ENCODE measurements at places on chromosomes 7 and 10.

DNA sequence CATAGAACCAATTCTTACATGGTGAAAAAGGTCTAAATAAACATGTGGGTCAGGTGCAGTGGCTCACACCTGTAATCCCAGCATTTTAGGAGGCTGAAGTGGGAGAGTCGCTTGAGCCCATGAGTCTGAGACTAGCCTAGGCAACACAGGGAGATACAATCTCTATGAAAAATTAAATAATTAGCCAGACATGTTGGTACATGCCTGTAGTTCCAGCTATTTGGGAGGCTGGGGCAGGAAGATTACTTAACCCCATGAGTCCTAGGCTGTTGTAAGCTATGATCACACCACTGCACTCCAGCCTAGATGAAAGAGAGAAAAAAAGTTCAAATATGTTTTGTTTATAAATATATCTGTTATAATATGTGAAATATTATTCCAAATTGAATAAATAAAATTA, 643.6 kb downstream of the IPMK start:
- no peak for DNase-seq

GRCh38 chr7:84009782-84010181, 184.8 kb downstream of the SEMA3A start:
- DNase-seq: no peak

DNA sequence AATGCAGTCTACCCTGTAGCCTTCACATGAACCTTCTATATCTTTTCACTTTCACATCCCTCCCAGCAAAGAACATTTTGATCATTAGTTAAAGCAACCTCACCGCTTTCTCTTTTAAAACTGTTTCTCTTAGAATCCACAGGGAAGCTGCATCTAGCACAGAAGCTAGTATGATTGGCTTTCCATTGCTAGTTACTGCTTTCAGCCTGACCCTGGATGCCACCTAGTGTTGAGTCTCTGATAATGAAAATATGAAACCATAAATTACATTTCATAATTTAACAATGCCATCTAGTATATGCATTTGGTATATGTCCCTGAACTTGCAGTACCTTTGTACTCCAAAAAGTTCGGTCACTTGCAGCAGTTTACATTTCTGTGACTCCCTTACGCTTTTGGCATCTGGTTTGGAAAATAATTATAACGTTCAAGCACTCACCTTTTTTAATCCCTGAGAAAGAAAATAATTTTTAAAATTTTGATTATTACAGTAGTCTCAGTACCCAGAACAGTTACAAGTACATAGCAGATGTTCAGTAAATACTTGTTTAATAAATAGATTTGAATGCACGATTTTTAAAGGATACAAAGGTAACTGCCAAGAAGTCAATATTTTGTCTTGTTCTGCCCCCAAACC, 22.7 kb downstream of the CISD1 start:
- DNase-seq: no peak

- no peak for DNase-seq
These were observed 1.9 kb upstream of the ZNF775 start for GRCh38 chr7:150377196-150377595.

DNA sequence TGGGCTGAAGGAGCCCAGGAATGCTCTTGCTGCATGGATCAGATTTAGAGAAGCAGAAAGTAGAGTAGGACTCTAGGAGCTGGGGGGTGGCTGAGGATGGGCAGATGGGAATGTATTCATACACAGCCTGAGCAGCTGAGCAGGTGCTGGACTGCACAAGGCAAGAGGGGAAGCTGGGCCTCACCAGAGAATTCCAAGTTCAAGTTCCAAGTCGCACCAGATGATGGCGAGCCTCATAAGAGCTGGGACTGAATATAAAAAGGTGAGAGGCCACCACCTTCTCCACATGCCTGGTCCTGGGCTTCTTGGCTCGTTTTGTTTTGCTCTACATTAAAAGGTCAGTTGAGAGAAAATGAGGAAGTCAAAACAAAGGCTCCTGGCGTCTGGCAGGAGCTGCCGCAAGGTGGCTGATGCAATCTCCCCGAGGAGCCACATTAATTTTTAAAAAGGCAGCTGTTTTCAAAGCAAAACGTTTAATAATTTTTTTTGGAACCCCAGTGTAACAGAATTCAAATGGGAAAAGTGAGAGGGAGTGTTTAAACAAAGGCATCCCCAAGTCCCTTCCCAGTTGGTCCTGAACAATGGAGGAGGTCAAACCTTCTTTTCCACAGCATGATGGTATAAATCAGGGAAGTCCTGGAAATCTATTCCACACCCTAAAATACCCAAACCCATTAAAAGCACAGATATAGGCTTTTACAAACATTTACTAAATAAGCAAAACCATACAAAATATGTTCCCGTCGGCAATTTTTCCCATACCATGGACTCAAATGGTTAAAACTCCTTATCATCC, 9.5 kb downstream of the CYREN start:
- DNase-seq: no peak

- no peak for DNase-seq
These were observed 39.4 kb downstream of the CCNJ start for GRCh38 chr10:96082748-96083147.

DNA sequence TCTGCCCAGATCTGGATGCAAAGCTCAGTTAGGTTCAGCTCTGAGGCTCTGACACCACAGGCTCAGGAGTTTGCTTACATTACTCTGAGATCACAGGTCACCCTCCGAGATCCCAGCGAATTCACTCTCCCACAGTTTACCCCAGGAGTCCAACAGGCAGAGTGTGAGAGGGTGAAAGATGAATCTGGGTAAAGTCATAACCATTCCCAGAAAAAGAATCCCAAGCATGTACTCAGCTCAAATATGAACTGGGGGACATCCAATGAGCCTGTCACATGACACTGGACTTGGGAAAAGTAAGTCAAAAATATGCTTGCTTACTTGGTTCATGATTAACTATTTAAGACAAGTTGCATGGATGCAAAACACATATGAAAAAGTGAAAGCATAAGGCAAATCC, 110.3 kb upstream of the ARID5B start:
- no peak for DNase-seq

DNA sequence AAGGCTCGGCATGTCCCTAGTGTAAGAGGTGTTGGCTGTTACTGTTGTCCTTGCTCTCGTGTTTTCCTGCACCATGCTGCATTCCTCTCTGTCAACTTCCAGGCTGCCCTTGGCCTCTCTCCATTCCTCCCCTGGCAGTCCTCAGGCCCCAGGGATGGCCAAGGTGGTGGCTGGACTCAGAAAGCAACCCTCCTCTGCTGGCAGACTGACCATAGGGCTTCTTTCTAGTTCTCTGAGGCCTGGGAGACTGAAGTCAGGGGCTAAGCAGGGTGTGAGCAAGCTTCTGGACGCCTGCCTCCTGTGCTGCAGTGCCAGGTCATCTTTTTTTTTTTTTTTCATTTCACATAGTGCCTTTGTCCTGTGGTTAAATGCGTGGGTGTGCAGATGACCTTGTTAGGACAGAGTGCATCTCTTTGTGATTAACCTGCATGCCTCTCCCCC, 72.0 kb downstream of the GOLGA7B start:
- no peak for DNase-seq

DNA sequence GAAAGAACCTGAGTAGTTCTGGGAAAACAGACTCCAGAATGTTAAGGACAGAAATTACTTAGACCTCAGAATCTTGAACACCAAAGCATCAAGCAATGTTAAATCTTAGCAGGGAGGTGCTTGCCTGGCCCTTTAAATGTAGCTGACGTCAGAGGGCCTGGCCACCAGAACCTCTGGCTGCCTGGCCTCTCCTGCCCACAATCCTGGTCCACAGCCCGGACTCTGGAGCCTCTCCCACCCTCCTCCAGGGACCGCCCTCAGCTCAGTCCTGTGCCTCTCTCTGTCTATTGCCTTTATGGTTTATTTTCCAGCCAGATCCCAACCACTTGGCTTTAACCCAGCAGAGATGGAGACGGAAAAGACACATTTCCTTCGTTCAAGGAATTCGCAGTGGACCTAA, 42.2 kb upstream of the EGR2 start:
- DNase-seq: no peak

DNA sequence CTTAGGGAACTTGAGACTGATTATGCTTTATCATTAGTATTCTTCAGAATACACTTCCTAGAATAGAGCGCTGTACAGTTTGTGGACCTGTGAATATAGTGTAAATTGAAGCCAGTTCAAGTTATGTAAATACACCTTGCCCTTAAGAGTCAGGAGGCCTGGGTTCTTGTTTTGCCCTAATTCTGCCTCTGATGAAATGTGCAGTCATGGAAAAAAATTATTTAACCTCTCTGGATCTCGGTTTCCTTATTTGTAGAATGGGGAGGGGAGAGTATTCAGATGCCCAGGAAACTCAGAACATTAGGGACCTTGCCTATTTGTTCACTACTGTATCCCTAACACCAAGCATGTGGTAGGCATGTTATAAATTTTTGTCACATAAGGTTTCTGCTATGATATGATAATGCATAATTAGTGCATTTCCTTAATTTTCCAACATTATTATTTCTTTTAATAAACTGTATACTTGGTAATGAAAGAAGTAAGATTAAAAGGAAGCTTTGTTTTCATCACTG, 1.3 kb downstream of the EXOC6 start:
- no peak for DNase-seq

DNA sequence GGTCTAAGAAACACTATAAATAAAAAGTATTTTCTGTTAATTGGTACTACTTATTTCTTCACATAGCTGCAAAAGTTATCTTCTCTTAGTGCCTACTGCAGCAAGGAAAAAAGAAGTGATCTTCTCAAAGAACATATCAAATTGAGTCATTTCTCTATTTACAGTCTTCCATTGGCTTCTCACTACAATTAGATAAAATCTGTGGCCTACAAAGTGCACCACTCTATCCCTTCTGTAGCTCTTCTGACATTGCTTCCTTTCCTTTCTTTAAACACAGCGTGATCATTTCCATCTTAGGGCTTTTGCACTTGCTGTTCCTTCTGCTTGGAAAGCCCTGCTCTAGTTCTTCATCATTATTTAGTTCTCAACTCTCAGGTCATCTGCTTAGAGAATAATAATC, 44.7 kb downstream of the MXI1 start:
- DNase-seq: no peak

DNA sequence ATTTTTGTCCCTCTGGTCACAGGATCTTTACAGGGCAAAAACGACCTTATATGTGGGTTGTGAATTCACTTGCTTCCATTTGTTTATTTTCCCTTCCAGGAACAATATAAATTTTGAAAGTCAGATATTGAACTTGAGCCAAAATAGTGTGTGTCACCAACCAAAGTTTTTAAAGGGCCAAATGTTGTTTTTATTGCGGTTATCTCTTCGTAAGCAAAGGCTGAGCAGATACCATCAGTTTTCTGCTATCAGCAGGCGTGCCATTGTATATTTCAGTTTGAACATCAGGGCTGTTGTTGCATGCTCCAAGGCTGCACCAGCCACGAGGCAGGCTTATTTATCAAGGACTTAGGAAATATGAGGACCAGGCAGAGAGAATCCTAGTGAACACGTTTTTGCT, 160.3 kb downstream of the PAXIP1 start:
- DNase-seq: no peak

GRCh38 chr7:127396184-127396583, 3.7 kb upstream of the ZNF800 start:
- no peak for DNase-seq

DNA sequence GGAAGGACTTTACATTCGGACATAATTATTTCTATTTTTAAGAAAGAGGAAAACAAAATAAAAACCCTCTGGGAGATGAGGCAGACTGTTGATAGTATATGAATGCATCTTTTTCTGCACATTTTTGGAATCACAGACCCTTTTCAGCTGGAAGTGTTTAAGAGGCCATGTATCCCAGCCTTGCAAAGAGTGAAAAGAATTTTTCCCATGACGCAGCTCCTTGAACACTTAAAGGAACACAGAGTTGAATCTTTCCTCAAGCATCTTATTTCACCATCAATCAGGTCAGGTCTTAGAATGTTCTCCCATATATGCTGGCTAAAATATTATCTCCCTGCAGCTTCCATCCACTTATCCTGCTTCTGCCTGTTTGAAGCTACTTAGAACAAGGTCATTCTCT, 45.9 kb upstream of the PAPSS2 start:
- no peak for DNase-seq

DNA sequence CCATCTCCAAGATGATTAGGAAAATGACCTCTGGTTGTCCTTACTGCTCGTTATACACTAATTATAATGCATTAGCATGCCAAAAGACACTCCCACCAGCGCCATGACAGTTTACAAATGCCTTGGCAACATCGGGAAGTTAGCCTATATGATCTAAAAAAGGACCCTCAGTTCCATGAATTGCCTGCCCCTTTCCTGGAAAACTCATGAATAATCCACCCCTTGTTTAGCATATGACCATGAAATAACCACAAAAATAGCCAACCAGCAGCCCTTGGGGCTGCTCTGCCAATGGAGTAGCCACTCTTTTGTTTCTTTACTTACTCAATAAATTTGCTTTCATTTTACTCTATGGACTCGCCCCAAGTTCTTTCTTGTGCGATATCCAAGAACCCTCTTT, 41.6 kb upstream of the KCNMA1 start:
- no peak for DNase-seq

DNA sequence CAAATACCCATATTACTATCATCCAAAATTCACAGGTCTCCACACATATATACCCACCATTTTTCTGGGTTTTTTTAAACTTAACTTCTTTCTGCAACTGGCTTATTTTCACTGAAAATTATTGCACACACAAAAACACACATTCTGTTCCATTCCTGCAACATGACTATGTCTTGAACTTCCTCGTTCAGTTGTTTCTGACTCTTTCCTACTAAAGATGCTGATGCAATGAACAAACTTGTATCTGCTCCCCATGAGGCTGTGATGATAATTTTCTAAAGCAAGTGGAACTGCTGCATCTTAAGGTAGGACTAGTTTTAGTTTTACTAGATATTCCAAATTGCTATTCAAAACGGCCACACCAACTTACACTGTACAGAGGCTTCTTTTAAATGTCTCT, 77.7 kb downstream of the OSBPL3 start:
- no peak for DNase-seq

DNA sequence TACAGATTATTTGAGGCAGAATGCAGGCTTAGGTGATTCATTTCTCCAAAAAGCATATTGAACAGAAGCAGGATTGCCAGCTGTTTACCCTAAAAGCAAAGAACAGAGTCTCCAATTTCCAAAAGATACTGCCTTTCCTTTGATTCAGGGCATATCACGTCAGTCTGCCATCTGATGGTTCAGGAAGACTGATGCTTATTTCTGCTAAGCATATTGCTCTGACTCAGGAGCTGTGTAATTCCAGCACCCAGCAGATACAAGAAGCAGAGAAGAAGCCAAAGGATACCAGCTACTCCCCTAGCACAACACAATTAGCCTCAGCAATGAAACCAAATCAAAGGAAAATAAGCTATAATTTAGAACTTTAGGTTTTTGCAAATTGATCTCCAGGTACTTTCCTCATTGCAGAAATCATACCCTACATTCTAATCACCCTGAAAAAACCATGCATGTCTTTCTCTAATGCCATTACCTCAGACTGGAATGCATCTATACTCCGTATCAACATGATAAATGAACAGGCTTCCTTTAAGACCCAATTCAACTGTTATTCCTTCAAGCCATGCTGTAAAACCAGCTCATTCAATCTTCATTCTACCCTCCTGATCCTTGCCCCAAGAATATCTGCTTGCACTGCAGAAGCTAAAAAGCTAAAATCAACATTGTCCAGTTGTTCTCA, 55.1 kb downstream of the ABI1 start:
- no peak for DNase-seq

GRCh38 chr10:70723771-70724170, 51.5 kb downstream of the ADAMTS14 start:
- DNase-seq: no peak
